ENCODE measurements at places on chromosomes 4 and X.

DNA sequence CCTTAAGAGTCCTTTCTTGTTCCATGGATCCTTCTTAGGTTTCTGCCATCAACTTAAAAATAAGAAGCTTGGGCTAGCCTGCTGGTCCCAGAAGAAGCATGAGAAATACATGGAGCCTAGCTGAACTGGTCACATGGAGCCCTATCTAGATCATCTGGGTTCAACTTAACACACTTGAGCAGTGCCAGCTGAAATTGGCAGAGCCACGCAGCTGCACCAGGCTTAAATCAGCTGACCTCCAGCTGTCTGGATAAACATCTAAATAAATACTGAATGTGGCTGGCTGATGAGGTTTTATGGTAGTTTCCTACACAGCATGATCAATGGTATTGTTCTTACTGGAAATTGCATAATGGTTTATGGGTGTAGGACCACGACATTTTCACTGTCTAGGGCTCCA lies 598.4 kb upstream of the FAM241A start:
- DNase-seq: no peak

DNA sequence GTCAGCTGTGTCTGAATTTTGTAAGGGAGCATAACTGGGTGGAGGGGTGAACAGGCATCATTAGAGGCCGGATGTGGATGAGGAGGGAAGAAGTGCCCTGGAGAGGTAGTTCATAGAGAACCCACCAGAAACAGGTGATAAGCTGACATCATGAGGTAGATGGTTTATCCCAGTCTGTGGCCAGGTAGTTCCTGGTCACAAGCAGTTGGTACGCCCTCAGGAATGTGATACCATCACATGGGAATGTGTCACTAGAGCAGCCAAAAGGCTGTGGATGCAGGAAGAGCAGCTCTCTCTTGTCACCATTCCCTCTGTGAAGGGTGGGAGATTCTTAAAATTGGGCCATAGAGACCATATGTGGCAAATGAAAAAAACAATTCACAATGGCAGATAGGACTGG lies 21.9 kb downstream of the MSN start:
- no peak for DNase-seq

GRCh38 chr4:128831531-128832242 lies 22.2 kb downstream of the JADE1 start:
- peak; percentile 54 for DNase-seq

DNA sequence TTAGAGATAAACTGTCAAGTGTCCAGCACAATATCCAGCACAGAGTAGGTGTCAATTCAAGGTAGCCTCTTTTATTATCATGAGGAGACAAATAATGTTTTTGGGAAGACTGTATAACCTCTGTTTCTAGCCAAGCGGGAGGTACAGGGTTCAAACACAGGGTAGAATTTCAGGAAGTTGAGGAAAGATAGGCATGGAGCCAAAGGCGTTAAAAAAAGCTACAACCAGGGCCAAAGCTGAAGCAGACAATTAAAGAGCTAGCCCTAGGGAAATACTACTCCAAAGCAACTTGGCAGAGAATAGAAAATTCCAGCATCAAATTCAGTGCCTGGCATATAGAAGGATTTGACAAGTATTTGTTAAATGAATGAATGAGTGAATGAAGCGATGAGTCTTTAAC lies 40.0 kb upstream of the CASK start:
- DNase-seq: no peak

DNA sequence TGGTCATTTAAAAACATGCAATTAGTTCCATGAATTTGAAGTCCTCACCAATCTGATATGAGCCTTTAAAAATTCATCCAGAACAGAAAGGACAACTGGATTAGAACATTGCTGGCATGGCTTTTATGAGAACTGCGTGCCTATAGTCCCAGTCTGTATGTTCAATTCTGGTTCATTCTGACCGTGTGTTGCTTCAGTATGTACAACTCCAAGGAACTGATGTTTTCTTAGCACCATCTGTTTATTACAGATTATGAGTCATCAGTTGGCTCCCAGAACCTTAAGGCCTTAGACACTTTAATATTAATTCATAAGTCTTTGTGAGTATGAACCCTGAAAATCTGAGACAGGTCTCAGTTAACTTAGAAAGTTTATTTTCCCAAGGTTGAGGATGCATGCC lies 115.0 kb downstream of the CEP44 start:
- DNase-seq: no peak

- DNase-seq: no peak
Measured at GRCh38 chr4:83828601-83829000, 292.7 kb downstream of the GPAT3 start.

- DNase-seq: no peak
Measured at GRCh38 chr4:168871632-168872031, 138.4 kb downstream of the CBR4 start.

GRCh38 chrX:41881166-41881565 lies 42.2 kb downstream of the CASK start:
- no peak for DNase-seq

GRCh38 chr4:22465996-22466395 lies 49.9 kb downstream of the ADGRA3 start:
- no peak for DNase-seq

GRCh38 chr4:105683038-105683437 lies 25.5 kb downstream of the INTS12 start:
- no peak for DNase-seq

- no peak for DNase-seq
Measured at GRCh38 chr4:77834403-77834802, 15.2 kb upstream of the CNOT6L start.

DNA sequence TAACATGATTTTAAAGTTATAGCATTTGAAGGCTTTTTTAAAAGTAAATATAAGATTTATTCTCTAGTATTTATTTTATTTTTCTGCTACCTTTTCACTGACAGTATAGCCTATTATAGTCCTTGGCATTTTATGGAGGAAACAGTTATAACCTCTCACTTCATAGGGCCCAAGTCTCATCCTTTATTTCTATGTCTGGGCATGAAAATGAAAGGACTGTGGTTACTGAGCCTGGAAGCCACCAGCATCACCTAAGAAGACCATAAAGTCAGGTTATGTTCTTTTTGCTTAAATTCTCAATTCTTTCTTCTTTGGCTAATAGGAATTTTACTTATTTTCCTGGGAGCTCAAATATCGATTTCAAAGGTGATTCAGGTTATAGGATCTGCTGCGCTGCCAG lies 494.7 kb upstream of the TECRL start:
- DNase-seq: no peak

DNA sequence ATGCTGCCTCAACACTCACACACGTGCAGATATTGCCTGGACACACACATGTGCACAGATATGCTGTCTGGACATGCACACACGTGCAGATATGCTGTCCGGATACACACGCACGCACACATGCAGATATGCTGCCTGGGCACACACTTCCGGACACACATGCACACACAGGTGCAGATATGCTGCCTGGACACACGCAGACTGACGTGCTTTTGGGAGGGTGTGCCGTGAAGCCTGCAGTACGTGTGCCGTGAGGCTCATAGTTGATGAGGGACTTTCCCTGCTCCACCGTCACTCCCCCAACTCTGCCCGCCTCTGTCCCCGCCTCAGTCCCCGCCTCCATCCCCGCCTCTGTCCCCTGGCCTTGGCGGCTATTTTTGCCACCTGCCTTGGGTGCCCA lies 14.7 kb downstream of the FGFRL1 start:
- DNase-seq: peak; percentile 90

- no peak for DNase-seq
Measured at GRCh38 chr4:1738410-1738809, 17.1 kb downstream of the TACC3 start.

DNA sequence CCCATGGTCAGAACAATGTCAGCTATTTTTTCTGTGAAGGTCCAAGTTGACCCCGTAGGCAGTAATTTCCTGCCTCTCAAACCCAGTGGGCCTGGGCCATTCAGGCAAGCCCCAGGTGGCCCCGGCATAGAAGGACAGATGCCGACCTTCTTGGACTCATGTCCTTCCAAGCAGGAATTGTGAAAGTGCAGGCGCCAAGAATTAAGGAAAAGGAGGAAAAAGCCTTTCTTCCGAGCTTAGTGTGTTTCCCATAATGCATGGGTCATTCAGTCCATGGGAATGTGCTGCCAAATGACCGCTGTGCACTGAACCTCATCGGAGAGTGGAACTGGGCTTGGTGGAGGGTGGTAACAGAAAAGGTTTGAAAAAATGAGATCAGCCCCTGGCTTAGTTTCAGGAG lies 196.5 kb upstream of the HS3ST1 start:
- DNase-seq: no peak

DNA sequence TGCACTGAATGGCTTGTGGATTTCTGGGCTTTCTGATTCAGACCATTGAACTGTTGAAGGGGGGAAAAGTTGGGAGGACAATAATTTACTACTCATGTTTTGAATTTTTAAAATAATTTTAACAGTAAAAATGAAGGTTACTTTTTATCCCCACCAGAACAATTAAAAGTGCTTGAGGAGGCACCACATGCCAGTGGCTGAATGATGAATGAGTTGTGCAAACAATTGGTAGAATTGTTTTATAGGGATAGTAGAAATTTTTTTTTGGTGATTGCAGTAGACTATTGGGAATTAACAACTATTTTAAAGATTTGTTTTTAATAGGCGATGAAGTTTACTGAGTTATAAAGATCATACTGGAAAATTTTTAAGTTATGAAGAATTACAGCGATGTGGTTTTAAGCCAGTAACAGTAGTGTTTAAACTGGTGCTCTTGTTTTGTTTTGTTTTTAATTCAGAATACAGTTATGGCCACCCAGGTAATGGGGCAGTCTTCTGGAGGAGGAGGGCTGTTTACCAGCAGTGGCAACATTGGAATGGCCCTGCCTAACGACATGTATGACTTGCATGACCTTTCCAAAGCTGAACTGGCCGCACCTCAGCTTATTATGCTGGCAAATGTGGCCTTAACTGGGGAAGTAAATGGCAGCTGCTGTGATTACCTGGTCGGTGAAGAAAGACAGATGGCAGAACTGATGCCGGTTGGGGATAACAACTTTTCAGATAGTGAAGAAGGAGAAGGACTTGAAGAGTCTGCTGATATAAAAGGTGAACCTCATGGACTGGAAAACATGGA lies 2.7 kb downstream of the REST start:
- DNase-seq: no peak

GRCh38 chrX:112545051-112545450 lies 134.7 kb downstream of the LHFPL1 start:
- no peak for DNase-seq

DNA sequence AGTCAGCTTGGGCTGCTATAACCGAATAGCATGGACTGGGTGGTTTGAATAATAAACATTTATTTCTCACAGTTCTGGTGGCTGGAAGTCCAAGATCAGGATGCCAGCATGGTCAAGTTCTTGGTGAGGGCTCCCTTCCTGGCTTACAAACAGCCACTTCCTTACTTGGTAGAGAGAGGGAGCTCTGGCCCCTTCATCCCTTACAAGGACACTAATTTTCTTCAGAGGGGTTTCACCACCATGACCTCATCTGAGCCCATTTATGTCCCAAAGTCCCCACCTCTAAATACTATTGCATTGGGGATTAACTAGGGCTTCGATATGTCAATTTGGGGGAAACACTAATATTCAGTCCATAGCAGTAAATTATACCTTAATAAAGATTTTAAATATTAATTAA lies 61.8 kb downstream of the CLNK start:
- peak; percentile 45 for DNase-seq

DNA sequence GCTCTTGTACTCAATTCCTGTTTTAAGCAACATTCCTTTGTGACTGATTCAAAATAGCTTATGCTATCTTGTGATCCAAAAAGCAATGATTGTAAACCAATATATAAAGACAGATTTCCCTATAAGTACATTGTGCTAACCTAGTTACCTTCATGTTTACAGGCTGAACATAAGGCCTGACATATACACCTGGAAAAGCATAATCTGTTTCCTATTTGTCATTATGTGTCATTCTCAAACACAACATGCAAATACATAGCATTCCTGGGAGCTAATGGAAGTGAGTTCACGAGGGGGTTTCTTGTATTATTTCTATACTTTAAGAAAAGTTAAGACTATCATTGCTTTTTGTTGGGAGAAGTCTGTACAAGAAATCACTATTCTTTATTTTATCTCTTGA lies 638.1 kb upstream of the AGA start:
- DNase-seq: no peak

- no peak for DNase-seq
Measured at GRCh38 chr4:41038304-41038703, 176.0 kb downstream of the APBB2 start.

GRCh38 chr4:76036855-76037254 lies 985 bp upstream of the CXCL11 start:
- DNase-seq: no peak

GRCh38 chr4:6372649-6373525 lies 99.5 kb downstream of the PPP2R2C start:
- DNase-seq: peak; percentile 69

DNA sequence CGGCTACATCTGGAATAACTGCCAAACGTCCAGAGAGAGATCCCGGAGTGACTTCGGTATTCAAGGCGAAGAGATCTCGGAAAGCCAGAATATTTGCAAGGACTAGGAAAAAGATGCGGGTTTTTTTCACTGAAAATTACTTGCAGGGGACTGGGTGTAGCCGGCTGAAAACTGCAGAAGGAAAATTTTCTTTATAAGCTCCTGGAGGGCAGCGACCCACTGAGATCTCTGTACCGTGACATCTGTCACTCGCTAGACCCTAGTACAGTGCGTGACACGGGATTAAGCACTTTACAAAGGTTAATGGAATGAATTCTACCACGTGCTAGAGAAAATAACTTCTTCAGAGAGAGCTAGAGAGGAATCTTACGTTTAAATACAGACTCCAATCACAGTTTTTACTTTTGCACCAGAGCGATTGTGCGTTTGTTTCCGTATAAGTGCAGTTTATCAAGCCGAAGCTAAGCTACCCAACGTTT lies 1.1 kb upstream of the LCORL start:
- no peak for DNase-seq

GRCh38 chrX:38225093-38225492 lies 4.4 kb upstream of the SRPX start:
- DNase-seq: no peak

GRCh38 chr4:151624626-151625565 lies 135.9 kb downstream of the GATB start:
- DNase-seq: no peak

- no peak for DNase-seq
Measured at GRCh38 chr4:3229328-3229727, 19.6 kb upstream of the MSANTD1 start.

DNA sequence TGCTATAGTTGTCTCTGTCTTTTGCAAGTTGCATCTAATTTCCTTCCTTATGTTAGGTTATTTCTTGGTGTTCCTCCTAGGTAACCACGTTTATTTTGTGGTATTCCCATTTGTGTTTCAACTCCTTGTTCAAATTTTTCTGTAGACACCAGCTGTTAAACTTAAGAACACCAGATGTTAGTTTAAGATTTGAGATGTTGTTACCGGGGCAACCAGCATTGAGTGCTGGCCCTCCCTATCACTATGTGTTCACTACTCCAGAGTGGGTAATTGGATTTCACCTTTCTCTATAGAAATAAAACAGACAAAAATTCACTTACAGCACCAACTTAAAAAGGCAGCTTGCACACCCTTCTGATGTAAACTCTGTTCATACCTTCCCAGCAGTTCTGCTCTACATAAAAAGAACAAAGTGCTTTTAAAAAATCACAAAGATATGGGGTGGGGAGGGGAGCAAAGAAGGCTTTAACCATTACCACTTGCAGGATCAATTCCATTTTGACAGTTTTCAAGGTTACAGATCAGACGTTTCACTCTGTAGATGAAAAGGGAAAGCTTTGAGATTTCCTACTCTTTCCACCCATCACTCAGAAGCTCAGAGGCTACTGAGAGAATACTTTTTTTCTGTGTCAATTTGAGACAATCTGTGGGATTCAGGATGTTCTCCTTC lies 82.9 kb downstream of the DKK2 start:
- DNase-seq: no peak
